Thoracic aorta (tissue), 2 donors: ENCODE measurements at places on chromosomes 7 and 10. TPM values are rescaled to one million over a fixed set of nuclear protein-coding genes. Genes with fewer than 3 reads are reported as not detected.

Gene SPDYE8
- not detected for total RNA-seq

Gene GET4
- total RNA-seq: 28.4 TPM

Gene PAX2
- total RNA-seq: not detected

Gene STMP1
- 48.5 TPM for total RNA-seq

DNA sequence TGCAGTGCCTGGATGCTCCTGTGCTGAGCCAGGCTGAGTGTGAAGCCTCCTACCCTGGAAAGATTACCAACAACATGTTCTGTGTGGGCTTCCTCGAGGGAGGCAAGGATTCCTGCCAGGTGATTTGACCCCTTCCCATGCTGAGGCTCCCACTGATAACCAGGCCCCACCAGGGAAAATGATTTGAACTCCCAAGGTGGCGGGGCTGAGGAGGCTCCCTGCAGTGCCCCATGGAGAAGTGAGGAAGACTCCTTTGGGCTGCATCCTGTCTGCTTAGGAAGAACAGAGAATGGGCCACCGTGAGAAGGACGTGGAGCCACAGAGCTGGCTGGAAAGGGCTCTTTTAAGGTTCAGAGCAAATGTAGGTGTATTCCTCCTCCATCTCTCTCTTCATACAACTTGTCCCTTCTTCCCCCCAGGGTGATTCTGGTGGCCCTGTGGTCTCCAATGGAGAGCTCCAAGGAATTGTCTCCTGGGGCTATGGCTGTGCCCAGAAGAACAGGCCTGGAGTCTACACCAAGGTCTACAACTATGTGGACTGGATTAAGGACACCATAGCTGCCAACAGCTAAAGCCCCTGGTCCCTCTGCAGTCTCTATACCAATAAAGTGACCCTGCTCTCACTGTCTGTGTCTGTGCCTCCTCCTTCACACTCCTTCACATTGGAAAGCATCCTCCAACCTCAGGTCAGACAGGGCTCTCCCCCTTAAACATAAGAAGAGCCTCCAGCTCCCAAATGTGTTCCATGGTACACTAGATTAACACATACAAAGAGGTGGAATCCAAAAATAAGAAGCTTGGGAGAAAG, 3.4 kb downstream of the PRSS2 start:
- no peak overlapping the region for H3K27ac ChIP-seq
- peaks cover 10% of the 10 kb centered on the region for H3K4me1 ChIP-seq
- no peak for DNase-seq
- H3K4me3 ChIP-seq: no peak overlapping the region
- H3K36me3 ChIP-seq: no peaks in the 10 kb centered on the region

GRCh38 chr7:8739837-8740236, 306.4 kb downstream of the NXPH1 start:
- no peak overlapping the region for H3K4me3 ChIP-seq
- no peaks in the 10 kb centered on the region for H3K4me1 ChIP-seq
- no peak for DNase-seq
- H3K36me3 ChIP-seq: no peaks in the 10 kb centered on the region
- no peak overlapping the region for H3K27ac ChIP-seq

- H3K4me3 ChIP-seq: no peak overlapping the region
- no peaks in the 10 kb centered on the region for H3K4me1 ChIP-seq
- no peaks in the 10 kb centered on the region for H3K36me3 ChIP-seq
- H3K27me3 ChIP-seq: no peaks in the 10 kb centered on the region
- DNase-seq: no peak
- no peak overlapping the region for H3K27ac ChIP-seq
These were observed 64.4 kb downstream of the NPTX2 start for GRCh38 chr7:98681511-98681910.

DNA sequence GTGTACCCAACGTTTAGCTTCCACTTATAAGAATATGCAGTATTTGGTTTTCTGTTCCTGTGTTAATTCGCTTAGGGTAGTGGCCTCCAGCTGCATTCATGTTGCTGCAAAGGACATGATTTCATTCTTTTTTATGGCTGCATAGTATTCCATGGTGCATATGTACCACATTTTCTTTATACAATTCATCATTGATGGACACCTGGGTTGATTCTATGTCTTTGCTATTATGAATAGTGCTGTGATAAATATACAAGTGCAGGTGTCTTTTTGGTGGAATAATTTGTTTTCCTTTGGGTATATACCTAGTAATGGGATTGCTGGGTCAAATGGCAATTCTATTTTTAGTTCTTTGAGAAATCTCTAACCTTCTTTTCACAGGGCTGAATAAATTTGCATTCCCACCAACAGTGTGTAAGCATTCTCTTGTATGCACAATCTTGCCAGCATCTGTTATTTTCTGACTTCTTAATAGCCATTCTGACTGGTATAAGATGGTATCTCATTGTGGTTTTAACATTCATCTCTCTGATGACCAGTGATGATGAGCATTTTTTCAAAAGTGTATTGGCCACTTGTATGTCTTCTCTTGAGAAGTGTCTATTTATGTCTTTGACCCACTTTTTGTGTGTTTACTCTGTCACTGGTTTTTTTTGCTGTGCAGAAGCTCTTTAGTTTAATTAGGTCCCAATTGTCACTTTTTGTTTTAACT, 72.5 kb upstream of the CC2D2B start:
- no peak overlapping the region for H3K27ac ChIP-seq
- no peak overlapping the region for H3K4me3 ChIP-seq
- DNase-seq: no peak
- no peaks in the 10 kb centered on the region for H3K36me3 ChIP-seq

DNA sequence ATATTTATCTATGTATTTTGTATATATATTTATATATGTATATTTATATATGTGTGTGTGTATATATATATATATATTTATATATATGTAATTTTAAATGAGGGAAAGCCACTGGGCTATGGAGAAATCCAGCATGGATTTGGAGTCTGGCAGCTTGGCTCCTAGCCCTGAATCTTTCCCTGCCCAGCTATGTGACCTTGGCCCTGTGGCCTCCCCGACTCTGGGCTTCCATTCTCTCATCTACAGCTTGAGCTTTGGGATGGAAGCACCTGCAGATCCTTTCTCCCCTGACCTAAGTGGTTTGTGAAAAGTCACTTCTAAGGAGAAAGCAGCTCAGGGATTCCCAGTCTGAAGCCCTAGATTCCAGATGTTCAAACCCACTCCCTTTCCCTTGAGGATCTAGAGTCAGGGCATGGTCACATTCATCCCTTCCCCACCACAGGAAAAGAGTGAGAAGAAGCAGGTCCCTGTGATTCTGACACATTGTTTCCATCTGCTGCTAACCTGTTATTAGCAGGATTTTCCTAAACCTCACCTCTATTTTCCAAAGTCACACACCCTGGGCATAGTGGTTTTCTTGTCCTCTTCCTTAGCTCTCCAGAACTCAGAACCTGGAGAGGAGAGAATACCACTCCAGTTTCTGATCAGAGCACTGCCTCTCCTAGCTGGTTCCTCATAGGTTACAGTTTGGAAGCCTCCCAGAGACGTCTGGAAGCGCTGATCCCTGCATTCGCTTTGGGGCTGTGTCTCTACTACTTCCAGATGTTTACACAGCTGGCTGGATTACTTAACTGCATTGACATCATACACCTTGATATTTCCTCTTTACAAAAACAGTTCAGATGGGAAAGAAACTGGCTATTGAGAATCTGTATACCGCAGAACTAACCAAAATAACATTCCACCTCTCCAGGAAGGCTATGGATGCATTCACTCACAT, 327.5 kb upstream of the ZMIZ1 start:
- no peaks in the 10 kb centered on the region for H3K27me3 ChIP-seq
- H3K36me3 ChIP-seq: no peaks in the 10 kb centered on the region
- no peak overlapping the region for H3K4me3 ChIP-seq

- no peak overlapping the region for H3K4me3 ChIP-seq
- H3K27me3 ChIP-seq: no peaks in the 10 kb centered on the region
- H3K4me1 ChIP-seq: no peaks in the 10 kb centered on the region
- H3K36me3 ChIP-seq: no peaks in the 10 kb centered on the region
These were observed 178.4 kb upstream of the LRRTM3 start for GRCh38 chr10:66747451-66747850.

DNA sequence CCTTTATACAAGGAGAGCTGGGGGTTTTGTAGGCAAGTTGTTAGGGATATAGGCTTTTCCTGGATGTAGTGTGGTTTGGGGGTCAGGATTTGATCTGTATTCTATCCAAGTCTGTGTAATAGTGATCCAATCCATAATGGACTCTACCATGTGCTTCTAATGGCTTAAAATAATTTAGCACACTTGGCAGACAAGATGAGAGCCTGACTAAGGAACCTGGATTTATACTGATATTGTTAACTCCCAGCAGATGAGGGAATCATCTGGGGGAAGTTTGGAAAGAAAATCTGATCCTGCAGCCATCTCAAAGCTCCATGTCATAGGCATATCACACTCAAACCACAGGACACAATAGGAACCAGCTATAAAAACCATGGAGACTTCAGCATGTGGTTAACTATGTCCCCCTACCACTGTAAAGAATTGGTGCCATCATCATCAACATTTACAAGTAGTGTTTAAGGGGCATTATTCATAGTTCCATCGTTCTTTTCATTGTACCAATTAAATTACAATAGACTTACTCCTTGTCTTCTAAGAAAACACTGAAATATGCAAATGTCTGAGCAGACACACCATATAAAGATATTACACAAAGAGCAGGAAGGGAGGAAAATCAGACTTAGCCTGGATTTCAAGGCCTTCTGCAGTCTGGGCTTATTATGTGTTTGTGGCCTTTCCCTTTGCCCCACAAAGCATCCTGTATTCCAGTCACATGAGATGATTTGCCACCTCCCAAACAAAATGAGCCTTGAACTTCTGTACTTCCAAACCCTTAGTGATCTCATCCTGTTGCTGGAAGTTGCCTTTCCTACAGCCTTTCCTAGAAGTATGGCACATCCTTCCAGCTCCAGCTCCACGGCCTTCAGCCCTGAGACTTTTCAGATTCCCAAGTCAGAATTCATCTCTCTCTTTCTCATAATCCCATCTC, 22.5 kb upstream of the HPS1 start:
- no peaks in the 10 kb centered on the region for H3K36me3 ChIP-seq
- H3K4me1 ChIP-seq: peaks cover 6% of the 10 kb centered on the region

DNA sequence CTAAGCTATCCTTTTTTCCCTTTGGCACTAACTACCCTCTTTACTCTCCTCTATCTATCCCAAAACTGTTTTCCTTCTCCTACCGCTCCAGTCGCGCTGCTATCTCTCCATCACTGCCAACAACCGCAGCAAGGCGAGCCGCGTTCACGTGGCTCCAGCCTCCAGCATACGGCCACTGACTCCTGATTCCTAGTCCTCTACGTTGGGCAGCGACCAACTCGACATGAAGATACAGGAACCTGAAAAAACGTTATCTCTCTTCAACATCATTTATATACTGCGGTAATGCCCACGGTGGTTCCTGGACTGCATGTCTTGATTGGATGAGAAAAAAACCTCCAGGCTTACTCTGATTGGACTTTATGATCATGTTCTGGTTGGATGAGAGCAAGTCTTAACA, 129.5 kb downstream of the ZNF716 start:
- H3K4me1 ChIP-seq: no peaks in the 10 kb centered on the region
- no peaks in the 10 kb centered on the region for H3K36me3 ChIP-seq
- no peak for DNase-seq

DNA sequence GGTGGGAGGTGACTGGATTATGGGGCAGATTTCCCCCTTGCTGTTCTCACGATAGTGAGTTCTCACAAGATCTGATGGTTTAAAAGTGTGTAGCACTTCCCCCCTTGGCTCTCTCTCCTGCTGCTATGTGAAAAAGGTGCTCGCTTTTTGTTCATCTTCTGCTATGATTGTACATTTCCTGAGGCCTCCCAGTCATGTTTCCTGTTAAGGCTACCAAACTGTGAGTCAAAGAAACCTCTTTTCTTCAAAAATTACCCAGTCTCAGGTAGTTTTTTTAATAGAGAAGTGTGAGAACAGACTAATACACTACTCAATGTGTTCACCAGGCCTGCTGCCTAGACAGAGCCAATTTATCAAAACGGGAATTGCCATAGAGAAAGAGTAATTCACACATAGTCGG, 49.7 kb downstream of the SDHAF3 start:
- no peak overlapping the region for H3K4me3 ChIP-seq
- no peaks in the 10 kb centered on the region for H3K36me3 ChIP-seq
- no peak for DNase-seq

DNA sequence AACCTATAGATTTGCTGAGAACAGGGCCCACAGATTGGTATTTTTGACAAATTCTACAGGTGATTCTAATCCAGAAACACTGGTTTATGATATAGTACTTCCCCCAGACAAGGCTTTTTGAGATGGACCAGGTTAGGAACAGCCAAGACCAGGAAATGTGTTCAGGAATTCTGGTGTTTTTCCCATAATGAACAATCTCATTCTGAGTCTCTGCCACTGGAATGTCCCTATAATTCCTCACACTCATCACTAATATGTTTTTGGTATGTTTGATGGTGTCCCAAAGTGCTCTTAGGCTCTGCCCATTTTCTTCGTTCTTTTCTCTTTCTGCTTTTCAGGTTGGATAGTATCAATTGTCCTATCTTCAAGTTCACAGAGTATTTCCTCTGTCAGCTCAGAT, 107.2 kb upstream of the IGFBP3 start:
- DNase-seq: no peak
- no peaks in the 10 kb centered on the region for H3K4me1 ChIP-seq
- H3K4me3 ChIP-seq: no peak overlapping the region
- H3K27me3 ChIP-seq: no peaks in the 10 kb centered on the region

GRCh38 chr7:153902862-153903261, 149.3 kb upstream of the DPP6 start:
- no peak overlapping the region for H3K27ac ChIP-seq
- no peak overlapping the region for H3K4me3 ChIP-seq
- H3K27me3 ChIP-seq: no peaks in the 10 kb centered on the region
- no peaks in the 10 kb centered on the region for H3K4me1 ChIP-seq

GRCh38 chr10:49369216-49370162, 26.4 kb downstream of the DRGX start:
- H3K36me3 ChIP-seq: no peaks in the 10 kb centered on the region
- no peaks in the 10 kb centered on the region for H3K4me1 ChIP-seq
- DNase-seq: no peak
- H3K27ac ChIP-seq: no peak overlapping the region

DNA sequence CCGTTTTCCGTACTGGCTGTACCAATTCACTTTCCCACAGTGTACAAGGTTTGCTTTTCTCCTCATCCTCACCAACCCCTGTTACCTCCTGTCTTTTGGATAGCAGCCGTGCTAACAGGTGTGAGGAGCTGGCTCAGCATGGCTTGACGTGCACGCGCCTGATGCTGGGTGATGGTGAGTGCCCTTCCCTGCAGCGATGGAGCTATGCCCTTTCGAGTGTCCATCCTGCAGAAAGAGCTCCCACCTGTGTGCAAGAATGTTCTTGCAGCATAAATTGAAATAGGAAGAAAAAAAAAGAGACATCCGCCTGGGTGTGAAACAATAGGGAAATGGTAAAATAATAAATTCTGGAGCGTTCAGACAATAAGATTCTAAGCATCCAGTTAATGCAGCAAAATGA, 9.5 kb upstream of the UBE3C start:
- no peaks in the 10 kb centered on the region for H3K4me1 ChIP-seq
- no peaks in the 10 kb centered on the region for H3K27me3 ChIP-seq
- no peak overlapping the region for H3K27ac ChIP-seq
- no peak for DNase-seq

GRCh38 chr10:51501396-51501795, 198.0 kb downstream of the CSTF2T start:
- no peak for DNase-seq
- no peak overlapping the region for H3K27ac ChIP-seq
- H3K4me3 ChIP-seq: peak overlapping the region; percentile 1
- H3K36me3 ChIP-seq: no peaks in the 10 kb centered on the region
- H3K4me1 ChIP-seq: peaks cover 40% of the 10 kb centered on the region
- H3K27me3 ChIP-seq: no peaks in the 10 kb centered on the region
